ENCODE measurements at places on chromosomes 7 and 10.

- no peak for DNase-seq
These were observed 180.7 kb upstream of the KLF14 start for GRCh38 chr7:130914554-130915294.

GRCh38 chr7:112886208-112886607 is 96.0 kb upstream of the TMEM168 start:
- DNase-seq: no peak

DNA sequence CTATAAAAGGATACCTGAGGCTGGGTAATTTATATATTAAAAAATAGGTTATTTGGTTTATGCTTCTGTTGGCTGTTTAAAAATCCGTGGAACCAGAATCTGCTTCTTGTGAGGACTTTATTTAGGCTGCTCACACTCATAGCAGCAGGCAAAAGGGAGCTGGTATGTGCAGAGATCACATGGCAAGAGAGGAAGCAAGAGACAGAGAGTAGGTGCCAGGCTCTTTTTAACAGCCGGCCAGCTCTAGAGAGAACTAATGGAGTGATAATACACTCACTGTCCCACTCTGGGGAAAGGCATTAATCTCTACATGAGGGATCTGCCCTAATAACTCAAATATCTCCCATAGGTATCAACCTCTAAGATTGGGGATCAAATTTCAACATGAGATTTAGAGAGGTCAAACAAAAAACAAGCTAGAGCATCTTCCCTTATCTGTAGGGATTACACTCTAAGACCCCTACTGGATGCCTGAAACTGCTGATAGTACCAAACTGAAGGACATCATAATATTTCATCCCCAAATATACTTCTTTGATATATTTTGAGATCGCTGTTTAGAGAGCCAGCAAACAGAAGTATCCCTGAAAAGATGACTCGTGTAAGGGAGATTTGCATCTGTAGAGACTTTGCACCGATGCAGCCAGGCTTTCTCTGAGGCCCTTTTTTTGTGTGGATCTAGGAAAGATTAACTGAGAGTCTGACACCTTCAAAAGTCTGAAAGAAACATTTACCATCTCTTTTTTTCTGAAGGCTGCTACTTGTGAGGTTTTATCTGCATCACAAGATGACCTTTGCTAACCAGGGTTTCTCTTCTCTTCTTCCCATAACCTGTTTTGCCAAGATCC is 717.0 kb upstream of the MBL2 start:
- no peak for DNase-seq

GRCh38 chr7:99920149-99920548 is 819 bp upstream of the TRIM4 start:
- DNase-seq: no peak

GRCh38 chr10:114261076-114261475 is 22.0 kb downstream of the VWA2 start:
- DNase-seq: no peak

GRCh38 chr10:106169241-106169640 is 995.3 kb downstream of the SORCS1 start:
- no peak for DNase-seq

DNA sequence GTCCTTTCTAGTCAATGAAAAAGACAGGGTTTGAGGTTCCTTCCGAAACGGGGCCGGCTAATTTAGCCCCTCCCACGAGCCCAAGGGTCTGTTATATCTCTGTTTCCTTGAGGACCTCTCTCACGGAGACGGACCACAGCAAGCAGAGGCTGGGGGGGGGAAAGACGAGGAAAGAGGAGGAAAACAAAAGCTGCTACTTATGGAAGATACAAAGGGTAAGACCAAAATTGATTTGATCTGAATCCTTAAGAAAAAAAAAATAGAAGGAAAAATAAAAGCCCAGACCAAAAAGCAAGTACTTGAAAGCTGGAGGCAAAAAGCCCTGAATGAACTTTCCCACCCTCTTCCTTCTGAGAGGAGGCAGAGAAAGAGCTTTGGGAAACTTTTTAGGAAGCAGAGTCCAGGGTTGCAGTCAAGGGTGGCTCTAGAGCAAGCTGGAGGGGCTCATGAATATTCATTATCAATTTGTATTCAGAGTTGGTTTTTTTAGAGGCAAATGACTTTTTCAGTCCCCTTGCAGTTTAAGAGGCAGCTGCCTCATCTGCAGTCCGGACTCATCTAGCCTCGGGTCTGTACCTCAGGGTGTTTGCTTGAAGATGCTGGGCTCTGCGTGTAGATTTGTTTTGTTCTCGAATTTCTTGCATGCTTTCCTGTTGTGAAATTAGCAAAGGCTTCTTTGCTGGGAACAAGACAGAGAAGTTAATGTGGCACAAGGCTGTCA is at the start of gene ENTPD1:
Gene ENTPD1, plus strand, starts transcription at position 123 of the 721 bp plus-strand sequence. Its CDS starts 77 bp downstream, at position 200.
- DNase-seq: peak; percentile 49
